ENCODE measurements at places on chromosomes 12 and 14.
A peak's percentile ranks its signal among the peaks of the same experiment; 100 is the strongest.

DNA sequence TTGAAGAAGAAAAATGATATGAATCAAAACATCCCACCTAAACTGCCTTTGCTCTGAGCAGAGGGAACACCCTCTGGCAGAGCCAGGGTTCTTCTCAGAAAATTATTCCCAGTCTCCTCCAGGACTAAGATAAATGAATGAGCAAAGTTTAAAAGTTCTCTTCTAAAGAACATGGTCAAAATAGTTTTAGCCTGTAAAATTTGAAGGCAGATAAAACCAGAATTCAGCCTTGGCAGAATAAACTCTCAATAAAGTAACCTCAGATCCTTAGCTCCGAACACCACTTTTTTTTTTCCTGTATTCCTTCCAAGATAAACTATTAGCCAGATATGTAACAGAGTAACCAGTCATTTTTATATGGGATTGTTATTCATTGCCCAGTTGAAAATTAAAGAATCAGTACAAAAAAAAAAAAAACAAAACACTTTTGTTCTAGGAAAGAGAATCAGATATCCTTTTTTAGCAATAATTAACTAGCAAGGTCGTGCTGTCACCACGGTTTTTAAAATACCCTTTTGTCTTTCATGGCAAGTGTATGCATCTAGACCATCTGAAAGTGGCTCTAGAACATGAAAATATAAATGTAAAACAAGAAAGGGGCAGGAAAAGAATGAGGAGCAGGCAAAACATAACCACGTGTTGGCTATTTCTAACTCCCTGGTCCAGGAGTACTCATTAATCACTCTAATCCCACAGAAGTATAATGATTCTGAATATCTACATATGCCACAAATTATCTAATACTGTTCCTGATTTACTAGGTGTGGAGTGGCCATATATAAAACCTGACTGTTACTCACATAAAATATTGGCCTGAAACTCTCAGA, 60.8 kb downstream of the CAPZA3 start:
- H3K4me1 ChIP-seq, result no peaks in the 10 kb centered on the region
- no peaks in the 10 kb centered on the region for H3K36me3 ChIP-seq

- no peak for DNase-seq
- no peak overlapping the region for H3K4me3 ChIP-seq
- no peak overlapping the region for H3K27ac ChIP-seq
- H3K36me3 ChIP-seq, result no peaks in the 10 kb centered on the region
Observed at GRCh38 chr12:62215506-62215905, 44.7 kb upstream of the USP15 start.

- no peaks in the 10 kb centered on the region for H3K27me3 ChIP-seq
- H3K4me1 ChIP-seq, result no peaks in the 10 kb centered on the region
- no peak overlapping the region for H3K27ac ChIP-seq
- no peak for DNase-seq
- H3K36me3 ChIP-seq, result no peaks in the 10 kb centered on the region
Observed at GRCh38 chr14:106318700-106319099, 792.3 kb downstream of the TMEM121 start.

- H3K4me1 ChIP-seq, result peaks cover 5% of the 10 kb centered on the region
- H3K4me3 ChIP-seq, result peak within 1 kb of the TSS; percentile 87
- H3K27ac ChIP-seq, result peak within 1 kb of the TSS; percentile 70
Observed at GRCh38 chr12:64759035-64759894, at the start of gene GNS. TSS of gene GNS (minus strand) at chr12:64759406. CDS start at chr12:64759276, 130 bp downstream.

- DNase-seq, result no peak
- no peaks in the 10 kb centered on the region for H3K27me3 ChIP-seq
- no peak overlapping the region for H3K4me3 ChIP-seq
- H3K36me3 ChIP-seq, result no peaks in the 10 kb centered on the region
Observed at GRCh38 chr14:105107781-105108515, 42.7 kb upstream of the GPR132 start.

DNA sequence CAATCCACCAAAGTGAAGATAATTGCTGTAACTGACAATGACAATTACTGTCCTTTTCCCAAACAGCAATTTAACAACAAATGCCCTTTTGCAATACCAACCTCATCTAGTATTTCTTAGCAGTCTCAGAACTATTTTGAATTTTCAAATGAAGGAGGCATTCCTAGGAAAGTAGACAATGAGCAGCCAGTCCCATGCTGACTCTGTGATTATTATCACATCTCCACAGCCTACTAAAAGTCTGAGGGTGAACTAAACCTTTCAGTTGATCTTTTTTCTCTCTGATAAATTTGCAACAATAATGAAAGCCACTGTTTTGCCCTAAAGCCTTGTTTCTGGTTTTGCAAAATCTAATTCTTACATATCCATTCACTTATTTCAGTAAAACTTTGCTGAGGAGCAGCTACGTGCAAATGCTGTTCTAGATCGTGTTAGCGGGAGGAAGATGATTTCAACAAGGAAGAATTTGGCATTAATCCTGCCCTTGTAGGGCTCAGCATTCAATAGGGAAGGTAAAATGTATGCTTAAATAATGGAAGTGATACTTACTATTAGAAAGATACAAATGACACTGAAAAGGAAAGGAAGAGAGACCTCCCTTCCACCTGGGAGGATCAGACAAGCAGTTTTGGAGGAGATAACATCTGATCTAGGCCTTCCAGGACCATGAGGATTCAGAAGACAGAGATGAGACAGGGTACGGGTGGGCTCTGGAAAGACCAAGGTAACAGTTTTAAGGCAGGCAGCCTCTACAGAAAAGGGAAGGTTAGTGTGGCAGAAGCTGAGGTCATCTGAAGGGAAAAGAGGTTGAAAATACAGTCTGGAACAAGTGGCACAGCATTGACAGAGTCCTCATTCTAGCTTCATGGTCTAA, 47.4 kb downstream of the SLC38A1 start:
- H3K27me3 ChIP-seq, result no peaks in the 10 kb centered on the region
- H3K27ac ChIP-seq, result peak overlapping the region; percentile 6
- no peak for DNase-seq
- no peak overlapping the region for H3K4me3 ChIP-seq

DNA sequence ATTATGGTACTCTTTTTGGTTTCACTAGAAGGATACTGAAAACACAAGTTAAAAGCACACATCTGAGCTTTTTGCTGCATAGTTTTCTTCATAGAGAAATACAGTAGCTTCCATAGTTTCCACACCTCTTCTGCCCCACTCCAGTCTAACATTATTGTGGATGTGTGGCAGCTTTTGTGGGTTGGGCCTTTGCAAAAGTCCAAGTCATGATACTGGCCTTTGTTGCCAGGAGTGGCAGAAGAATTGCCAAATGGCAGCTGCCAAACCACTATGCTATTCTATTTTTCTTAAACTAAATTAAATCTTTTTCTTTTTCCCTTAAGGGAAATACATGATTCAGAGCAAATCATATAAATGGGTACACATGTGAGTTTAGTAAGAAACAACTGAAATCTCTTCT, 114.8 kb downstream of the PLEKHA5 start:
- H3K27ac ChIP-seq, result no peak overlapping the region
- H3K4me1 ChIP-seq, result peaks cover 8% of the 10 kb centered on the region
- no peak overlapping the region for H3K4me3 ChIP-seq
- no peak for DNase-seq
- H3K27me3 ChIP-seq, result no peaks in the 10 kb centered on the region

GRCh38 chr14:25009891-25010290, 40.1 kb downstream of the STXBP6 start:
- H3K27ac ChIP-seq, result peak overlapping the region; percentile 60
- DNase-seq, result peak; percentile 64
- no peaks in the 10 kb centered on the region for H3K36me3 ChIP-seq
- no peaks in the 10 kb centered on the region for H3K27me3 ChIP-seq

- H3K27me3 ChIP-seq, result no peaks in the 10 kb centered on the region
- DNase-seq, result no peak
- no peaks in the 10 kb centered on the region for H3K36me3 ChIP-seq
- no peak overlapping the region for H3K4me3 ChIP-seq
Observed at GRCh38 chr12:115761784-115762183, 515.7 kb downstream of the MED13L start.

GRCh38 chr12:66584673-66585072, 94.2 kb downstream of the GRIP1 start:
- no peaks in the 10 kb centered on the region for H3K27me3 ChIP-seq
- H3K4me3 ChIP-seq, result no peak overlapping the region
- H3K27ac ChIP-seq, result no peak overlapping the region
- H3K36me3 ChIP-seq, result no peaks in the 10 kb centered on the region

DNA sequence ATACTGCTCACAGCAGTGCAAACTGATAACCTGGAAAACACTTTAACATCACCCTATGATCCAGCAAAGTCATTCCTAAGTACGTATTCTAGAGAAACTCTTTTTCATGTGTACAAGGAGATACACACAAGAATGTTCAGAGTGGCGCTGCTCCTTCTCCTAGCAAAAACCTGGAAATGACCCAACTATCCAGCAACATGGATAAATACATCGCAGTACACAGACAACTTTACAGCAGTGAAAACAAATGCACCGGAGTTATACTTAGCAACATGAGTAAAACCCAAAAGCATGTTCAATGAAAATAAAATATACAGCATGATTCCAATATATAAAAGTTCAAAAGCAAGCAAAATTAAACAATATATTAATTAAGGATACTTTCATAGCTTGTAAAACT, 18.7 kb downstream of the SART3 start:
- no peak overlapping the region for H3K27ac ChIP-seq
- H3K4me3 ChIP-seq, result no peak overlapping the region
- peaks cover 61% of the 10 kb centered on the region for H3K36me3 ChIP-seq
- DNase-seq, result no peak
- H3K27me3 ChIP-seq, result no peaks in the 10 kb centered on the region
- no peaks in the 10 kb centered on the region for H3K4me1 ChIP-seq

DNA sequence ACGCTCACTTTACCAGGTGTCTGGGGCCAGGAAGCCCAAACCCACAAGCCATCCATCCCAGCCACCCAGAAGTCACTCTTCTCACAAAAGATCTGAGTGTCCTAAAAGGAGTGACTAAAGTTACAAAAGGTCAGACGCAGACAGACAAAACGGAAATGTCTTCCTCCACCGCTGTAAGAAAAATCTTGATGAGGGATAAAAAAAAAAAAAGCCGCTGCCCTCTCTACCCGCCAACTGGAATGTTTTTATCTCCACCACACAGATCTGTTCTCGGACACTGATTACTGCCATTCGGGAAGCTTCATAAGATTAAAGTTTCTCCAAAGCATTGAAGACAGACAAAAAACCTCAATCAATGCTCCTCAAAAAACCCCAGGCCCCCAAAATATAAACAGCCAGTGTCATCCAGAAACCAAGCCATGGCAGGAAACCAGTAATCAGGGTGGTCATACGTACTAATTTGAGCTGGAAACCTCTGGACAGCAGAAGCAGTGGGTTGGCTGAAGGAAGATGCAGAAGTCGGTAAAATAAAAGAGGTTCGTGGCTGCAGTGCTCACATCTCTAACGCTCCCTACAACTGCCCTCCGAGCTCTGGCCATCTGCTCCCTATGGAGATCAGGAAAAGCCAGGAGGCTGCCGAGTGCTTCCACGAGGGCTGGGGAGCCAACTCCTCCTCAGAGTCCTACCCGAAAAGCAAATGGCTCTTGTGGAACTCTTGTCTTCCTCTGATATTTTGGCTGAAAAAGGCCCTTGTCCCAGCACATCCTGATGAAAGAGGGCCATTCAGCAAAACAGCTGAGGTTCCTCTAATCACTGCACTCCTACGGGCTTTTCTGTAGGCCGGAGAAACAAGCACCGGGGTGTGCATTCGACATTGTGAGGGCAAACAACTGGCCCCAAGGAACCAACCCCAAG, 30.3 kb downstream of the SSH1 start:
- no peak overlapping the region for H3K4me3 ChIP-seq
- H3K4me1 ChIP-seq, result peaks cover 30% of the 10 kb centered on the region
- no peak for DNase-seq
- no peaks in the 10 kb centered on the region for H3K27me3 ChIP-seq
- H3K27ac ChIP-seq, result no peak overlapping the region
- no peaks in the 10 kb centered on the region for H3K36me3 ChIP-seq

GRCh38 chr14:101031186-101031585, 127.7 kb upstream of the RTL1 start:
- H3K4me3 ChIP-seq, result no peak overlapping the region
- H3K36me3 ChIP-seq, result no peaks in the 10 kb centered on the region
- H3K4me1 ChIP-seq, result no peaks in the 10 kb centered on the region
- H3K27ac ChIP-seq, result no peak overlapping the region
- no peak for DNase-seq

GRCh38 chr14:100723830-100724437, 2.8 kb upstream of the DLK1 start:
- H3K36me3 ChIP-seq, result no peaks in the 10 kb centered on the region
- peaks cover 4% of the 10 kb centered on the region for H3K4me1 ChIP-seq
- no peak overlapping the region for H3K4me3 ChIP-seq
- no peak for DNase-seq
- H3K27ac ChIP-seq, result no peak overlapping the region

DNA sequence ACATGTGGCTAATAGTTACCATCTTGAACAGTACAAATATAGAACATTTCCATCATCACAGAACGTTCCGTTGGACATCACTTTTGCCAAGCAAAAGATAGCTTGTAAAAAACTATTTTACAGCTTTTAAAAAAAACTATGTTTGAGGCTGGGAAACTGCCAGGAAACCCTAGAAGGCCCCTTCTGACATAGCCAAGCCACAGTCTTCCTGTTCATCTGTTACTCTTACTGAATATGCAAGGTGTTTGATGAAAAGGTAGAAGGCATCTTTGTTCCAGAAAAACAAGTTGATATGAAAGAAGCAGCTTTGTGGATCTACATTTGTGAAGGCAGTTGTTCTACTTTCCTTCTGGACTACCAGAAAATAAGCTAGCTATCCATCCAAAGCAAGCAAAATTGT, 23.6 kb upstream of the WNK1 start:
- H3K27ac ChIP-seq, result no peak overlapping the region
- no peak for DNase-seq
- no peaks in the 10 kb centered on the region for H3K36me3 ChIP-seq
- H3K27me3 ChIP-seq, result no peaks in the 10 kb centered on the region
- no peak overlapping the region for H3K4me3 ChIP-seq

- no peak for DNase-seq
- peaks cover 16% of the 10 kb centered on the region for H3K4me1 ChIP-seq
Observed at GRCh38 chr14:90614696-90615516, 201.3 kb downstream of the TTC7B start.

DNA sequence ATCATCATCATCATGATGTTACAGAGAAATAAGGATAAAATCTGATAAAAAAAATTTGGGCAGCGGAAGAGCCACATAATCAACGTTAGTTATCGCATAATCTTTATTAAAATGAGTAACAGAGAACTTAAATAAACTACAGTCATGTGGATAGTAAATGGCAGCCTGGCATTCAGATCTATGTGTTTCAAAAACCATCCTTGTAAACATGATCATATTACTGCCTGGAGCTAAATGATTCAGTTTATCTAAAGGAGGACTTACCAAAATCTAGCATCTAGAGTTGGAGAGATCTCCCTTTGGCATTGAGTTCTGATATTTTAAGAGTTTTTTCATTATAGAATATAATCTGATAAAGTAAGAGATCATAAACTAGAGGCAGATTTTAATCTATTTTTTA, 200.1 kb upstream of the MGAT4C start:
- DNase-seq, result no peak
- H3K27ac ChIP-seq, result no peak overlapping the region
- peaks cover 5% of the 10 kb centered on the region for H3K4me1 ChIP-seq
- no peaks in the 10 kb centered on the region for H3K36me3 ChIP-seq

DNA sequence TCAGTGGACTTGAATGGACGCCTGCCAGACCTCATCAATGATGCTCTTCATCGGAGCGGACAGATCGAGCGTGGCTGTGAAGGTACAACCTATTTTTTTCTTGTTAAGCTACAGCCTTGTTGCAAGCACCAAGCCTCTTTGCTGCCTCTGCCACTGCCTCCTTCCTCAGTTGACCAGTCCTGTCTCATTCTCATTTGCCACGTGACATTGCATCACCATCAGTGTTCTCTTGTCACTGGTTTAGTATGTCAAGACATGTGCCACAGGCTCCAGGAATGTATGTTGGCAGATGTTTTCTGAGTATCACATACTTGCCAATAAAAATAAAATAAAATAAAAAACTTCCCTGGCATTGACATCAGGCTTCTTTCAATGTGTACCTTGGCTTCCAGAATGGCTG, 798.1 kb downstream of the NRXN3 start:
- H3K27me3 ChIP-seq, result no peaks in the 10 kb centered on the region
- no peak overlapping the region for H3K27ac ChIP-seq
- H3K36me3 ChIP-seq, result no peaks in the 10 kb centered on the region
- H3K4me1 ChIP-seq, result no peaks in the 10 kb centered on the region
